ENCODE measurements at places on chromosomes 2 and 18. TPM values are rescaled to one million over a fixed set of nuclear protein-coding genes. Genes with fewer than 3 reads are reported as not detected.

Gene EHBP1
- 19.5 TPM for total RNA-seq

Gene SLC16A14
- 3.5 TPM for total RNA-seq

Gene SCN3A
- 5.9 TPM for total RNA-seq

Gene CRYGC
- total RNA-seq = not detected

Gene RIT2
- not detected for total RNA-seq

Gene ALPP
- total RNA-seq = 0.09 TPM

Gene RTP5
- 0.66 TPM for total RNA-seq

Gene EFHD1
- total RNA-seq = 0.33 TPM

Gene CIB4
- 0.19 TPM for total RNA-seq

Measured in thymus (tissue), 14 donors.